ENCODE measurements at places on chromosomes 11 and 22.

- no peak overlapping the region for H3K27ac ChIP-seq
- H3K27me3 ChIP-seq = no peaks in the 10 kb centered on the region
- peaks cover 16% of the 10 kb centered on the region for H3K36me3 ChIP-seq
Observed at GRCh38 chr11:23727387-23727786, 769.5 kb upstream of the LUZP2 start.

DNA sequence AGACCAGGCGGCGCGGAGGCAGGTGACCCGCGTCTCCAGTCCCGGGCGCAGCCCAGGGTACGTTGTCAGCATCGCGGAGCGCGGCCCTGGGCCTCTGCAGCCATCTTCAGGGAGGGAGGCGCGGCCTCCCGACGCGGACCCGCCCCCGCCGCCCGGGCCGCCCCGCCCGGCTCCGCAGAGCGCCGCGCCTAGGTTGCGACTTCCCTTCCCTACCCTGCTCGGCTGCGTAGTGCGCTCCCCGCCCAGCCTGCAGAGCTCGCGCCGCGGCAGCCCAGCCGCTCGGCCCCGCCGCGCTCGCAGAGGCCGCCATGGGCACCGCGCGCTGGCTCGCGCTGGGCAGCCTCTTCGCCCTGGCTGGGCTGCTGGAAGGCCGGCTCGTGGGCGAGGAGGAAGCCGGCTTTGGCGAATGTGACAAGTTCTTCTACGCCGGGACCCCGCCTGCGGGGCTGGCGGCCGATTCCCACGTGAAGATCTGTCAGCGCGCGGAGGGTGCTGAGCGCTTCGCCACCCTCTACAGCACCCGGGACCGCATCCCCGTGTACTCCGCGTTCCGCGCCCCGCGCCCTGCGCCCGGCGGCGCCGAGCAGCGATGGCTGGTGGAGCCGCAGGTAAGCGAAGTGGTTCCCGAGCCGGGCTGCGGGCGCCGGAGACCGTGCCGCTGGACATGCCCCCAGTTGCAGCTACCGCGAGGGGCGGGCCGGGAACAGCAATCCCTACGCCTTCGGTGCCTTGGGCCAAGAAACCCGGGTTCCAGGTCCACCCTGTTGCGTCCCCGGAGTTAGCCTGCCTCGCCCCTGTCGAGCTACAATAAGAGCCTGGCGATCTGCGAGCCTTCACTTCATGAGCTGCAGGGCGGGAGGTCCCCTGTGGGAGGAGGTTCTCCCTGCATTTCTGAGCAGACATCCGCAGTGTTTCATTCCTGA lies at the start of gene ENDOD1:
ENDOD1 (plus strand) TSS at position 227 of the 923 bp plus-strand sequence; CDS start at position 309, 82 bp downstream.
- peak; percentile 85 for DNase-seq
- H3K36me3 ChIP-seq = no peaks in the 10 kb centered on the region
- peaks cover 25% of the 10 kb centered on the region for H3K4me1 ChIP-seq
- H3K4me3 ChIP-seq = peak within 1 kb of the TSS; percentile 92
- no peaks in the 10 kb centered on the region for H3K27me3 ChIP-seq

GRCh38 chr22:20113551-20114310 lies 2.2 kb upstream of the RANBP1 start:
- peaks cover 87% of the 10 kb centered on the region for H3K36me3 ChIP-seq
- no peak overlapping the region for H3K4me3 ChIP-seq
- peaks cover 52% of the 10 kb centered on the region for H3K4me1 ChIP-seq
- no peaks in the 10 kb centered on the region for H3K27me3 ChIP-seq
- H3K27ac ChIP-seq = no peak overlapping the region

DNA sequence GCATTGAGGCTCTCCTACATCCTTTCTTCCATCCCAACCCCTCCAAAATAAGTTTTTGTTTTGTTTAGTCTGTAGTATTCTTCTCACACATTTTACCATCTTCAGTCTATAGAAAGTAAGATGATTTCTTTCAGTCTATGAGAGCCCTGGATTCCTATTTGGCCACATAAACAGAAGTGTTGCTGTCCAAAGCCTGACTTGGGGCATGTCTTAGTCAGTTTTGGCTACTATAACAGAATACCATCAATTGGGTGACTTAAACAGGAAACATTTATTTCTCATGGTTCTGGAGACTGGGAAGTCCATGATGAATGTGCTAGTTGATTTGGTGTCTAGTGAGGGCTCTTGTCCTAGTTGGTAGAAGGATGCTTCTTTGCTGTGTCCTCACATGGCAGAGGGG lies 146.8 kb upstream of the DDI1 start:
- no peak for DNase-seq
- H3K36me3 ChIP-seq = no peaks in the 10 kb centered on the region
- no peaks in the 10 kb centered on the region for H3K27me3 ChIP-seq
- no peaks in the 10 kb centered on the region for H3K4me1 ChIP-seq
- no peak overlapping the region for H3K4me3 ChIP-seq
- no peak overlapping the region for H3K27ac ChIP-seq

DNA sequence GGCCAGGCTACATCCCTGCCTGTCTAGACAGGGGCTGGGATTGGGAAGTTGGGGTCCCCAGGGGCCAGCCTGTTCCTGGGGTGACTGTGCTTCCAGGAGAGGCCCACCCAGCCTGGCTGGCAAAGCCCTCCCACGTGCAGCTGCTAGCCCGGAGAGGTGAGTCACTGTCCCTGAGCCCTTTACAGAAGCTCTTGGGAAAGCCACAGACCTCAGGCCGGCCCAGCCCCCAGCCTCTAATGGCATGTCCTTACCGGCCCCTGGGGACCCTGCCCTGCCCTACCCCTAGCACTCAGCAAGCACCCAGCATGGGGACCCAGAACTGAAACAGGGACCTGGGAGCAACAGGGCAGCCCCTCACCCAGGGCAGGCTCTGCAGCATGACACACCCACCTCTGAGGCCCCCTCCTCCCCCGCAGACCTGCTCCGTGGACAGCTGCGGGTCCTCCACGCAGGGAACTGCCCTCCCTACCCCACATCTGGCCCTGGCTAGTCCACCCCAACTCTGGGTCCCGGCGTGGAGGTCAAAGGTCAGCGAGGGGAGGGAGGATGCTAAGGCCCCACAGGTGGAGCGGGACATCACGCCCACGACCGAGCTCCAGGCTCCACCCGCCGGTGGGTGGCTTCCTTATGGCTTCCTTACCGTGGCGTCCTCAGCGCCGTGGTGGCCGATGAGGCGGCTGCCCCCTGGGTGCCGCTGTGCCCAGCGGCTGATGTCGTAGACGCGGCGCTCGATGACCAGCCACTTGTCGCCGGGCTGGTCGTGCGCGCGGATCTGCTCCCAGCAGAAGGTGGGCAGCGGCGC lies 615 bp downstream of the FADS3 start:
- H3K4me1 ChIP-seq = peaks cover 22% of the 10 kb centered on the region
- peak; percentile 41 for DNase-seq
- peak overlapping the region; percentile 59 for H3K4me3 ChIP-seq

DNA sequence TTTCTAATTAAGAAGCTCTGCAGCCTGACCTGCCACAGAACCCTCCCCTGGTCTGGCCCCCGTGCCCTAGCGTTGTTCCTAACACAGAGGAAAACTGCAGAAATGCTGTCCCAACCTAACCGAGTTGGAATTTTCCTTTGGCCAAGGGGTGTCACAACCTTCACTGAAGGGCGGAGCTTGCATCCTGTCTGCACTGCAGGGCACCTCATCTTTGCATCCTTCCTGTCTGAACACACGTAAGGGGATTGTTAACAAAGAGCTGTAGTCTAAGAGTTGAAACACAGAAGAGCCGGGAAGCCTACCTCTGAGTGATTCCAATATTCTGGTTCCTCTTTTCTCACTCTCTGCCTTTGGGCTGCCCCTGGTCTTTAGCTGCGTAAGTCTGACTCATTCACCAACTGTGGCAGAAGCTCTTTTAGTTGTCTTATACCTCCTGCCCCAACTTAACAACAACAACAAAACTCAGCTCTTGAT lies 1.6 kb downstream of the DIXDC1 start:
- no peaks in the 10 kb centered on the region for H3K27me3 ChIP-seq
- no peaks in the 10 kb centered on the region for H3K36me3 ChIP-seq
- H3K4me1 ChIP-seq = peaks cover 28% of the 10 kb centered on the region
- DNase-seq = no peak
- H3K4me3 ChIP-seq = no peak overlapping the region

- no peaks in the 10 kb centered on the region for H3K36me3 ChIP-seq
- H3K4me3 ChIP-seq = no peak overlapping the region
- DNase-seq = no peak
- H3K27me3 ChIP-seq = peaks cover 5% of the 10 kb centered on the region
Observed at GRCh38 chr11:133577403-133577802, 45.1 kb upstream of the OPCML start.

GRCh38 chr11:120375076-120375475 lies 38.9 kb downstream of the ARHGEF12 start:
- DNase-seq = no peak
- H3K4me1 ChIP-seq = no peaks in the 10 kb centered on the region
- H3K27ac ChIP-seq = no peak overlapping the region
- no peak overlapping the region for H3K4me3 ChIP-seq
- peaks cover 19% of the 10 kb centered on the region for H3K27me3 ChIP-seq
- H3K36me3 ChIP-seq = no peaks in the 10 kb centered on the region

DNA sequence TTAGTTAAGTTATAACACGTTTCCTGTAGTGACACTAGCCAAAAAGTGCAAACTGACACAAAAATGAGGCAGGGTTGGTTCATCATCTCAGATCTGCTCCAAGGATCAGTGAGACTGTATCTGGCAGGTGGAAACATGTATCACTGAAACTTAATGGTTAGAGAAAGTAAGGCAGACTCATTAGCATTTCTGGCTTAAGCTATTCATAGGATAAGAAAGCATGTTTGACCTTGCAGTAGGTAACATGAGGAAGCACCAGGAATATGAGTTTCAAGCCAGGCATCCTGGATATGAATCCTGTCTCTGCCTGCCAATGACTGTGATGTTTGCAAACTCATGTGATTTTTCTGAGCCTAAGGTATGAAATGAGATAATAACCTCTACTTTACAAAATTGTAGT lies 732.1 kb downstream of the NELL1 start:
- H3K4me3 ChIP-seq = no peak overlapping the region
- DNase-seq = no peak
- H3K4me1 ChIP-seq = no peaks in the 10 kb centered on the region

DNA sequence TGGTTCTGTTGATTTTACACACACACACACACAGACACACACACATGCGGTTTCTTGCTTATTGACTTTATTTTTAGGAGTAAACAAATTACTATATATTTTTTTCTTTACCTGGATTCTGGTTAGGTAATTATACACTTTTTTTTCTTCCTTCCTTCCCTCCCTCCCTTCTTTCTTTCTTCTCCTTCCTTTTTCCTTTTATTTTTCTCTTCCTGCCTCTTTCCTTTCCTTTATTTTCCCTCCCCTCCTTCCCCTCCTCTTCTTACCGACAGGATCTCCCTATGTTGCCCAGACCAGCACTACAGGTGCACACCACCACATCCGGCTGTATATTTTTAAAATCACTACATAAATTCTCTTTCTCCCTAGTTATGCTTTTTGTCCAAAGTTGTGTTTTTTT lies 3.1 kb upstream of the SPDYC start:
- no peak overlapping the region for H3K4me3 ChIP-seq
- no peaks in the 10 kb centered on the region for H3K4me1 ChIP-seq
- no peaks in the 10 kb centered on the region for H3K27me3 ChIP-seq
- H3K36me3 ChIP-seq = no peaks in the 10 kb centered on the region
- no peak for DNase-seq
- H3K27ac ChIP-seq = no peak overlapping the region

GRCh38 chr11:94211261-94211830 lies 82.7 kb downstream of the PANX1 start:
- H3K4me1 ChIP-seq = no peaks in the 10 kb centered on the region
- H3K4me3 ChIP-seq = no peak overlapping the region
- DNase-seq = no peak
- no peaks in the 10 kb centered on the region for H3K27me3 ChIP-seq
- no peak overlapping the region for H3K27ac ChIP-seq

DNA sequence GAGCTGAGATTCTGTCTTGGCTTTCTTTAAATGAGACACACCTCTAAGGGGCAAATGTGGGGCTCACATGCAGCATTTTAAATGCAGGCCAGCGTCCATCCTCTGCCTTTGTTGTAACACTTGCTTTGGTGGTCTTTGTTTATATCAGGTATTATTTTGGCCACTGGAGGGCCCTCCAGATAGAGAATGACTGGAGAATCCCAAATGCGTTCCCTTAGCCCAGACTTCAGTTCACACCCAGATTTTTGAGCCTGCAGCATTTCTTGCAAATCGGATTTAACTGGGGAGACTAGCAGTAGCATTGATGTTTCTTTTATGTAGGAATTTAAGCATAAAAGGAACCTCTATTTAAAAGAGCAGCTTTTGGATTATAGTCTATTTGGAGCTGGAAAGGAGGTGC lies 200.2 kb upstream of the SORL1-AS1 start:
- H3K4me3 ChIP-seq = no peak overlapping the region
- H3K4me1 ChIP-seq = peaks cover 32% of the 10 kb centered on the region
- no peak overlapping the region for H3K27ac ChIP-seq
- DNase-seq = no peak

DNA sequence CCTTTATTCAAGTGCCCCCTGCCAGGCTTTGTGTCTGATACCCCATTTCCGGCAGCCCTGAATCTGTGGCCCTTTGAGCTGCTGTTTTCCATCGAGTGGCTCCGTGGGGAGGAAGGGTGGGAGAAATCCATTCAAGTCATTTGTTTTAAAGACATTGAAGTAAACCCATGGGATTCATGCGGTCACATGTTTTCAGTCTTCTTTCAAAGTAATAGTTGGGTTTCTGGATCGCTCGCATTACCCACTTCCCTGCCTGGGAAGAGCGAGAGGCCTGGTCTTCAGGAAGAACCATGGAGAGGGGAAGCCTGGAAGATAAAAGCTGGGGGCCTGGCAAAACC lies 14.4 kb downstream of the DAGLA start:
- no peaks in the 10 kb centered on the region for H3K36me3 ChIP-seq
- no peaks in the 10 kb centered on the region for H3K27me3 ChIP-seq
- H3K4me3 ChIP-seq = no peak overlapping the region
- H3K4me1 ChIP-seq = peaks cover 16% of the 10 kb centered on the region
- no peak overlapping the region for H3K27ac ChIP-seq

- H3K36me3 ChIP-seq = no peaks in the 10 kb centered on the region
- no peak overlapping the region for H3K4me3 ChIP-seq
- DNase-seq = no peak
- no peak overlapping the region for H3K27ac ChIP-seq
Observed at GRCh38 chr11:130995266-130995665, 79.0 kb upstream of the SNX19 start.

DNA sequence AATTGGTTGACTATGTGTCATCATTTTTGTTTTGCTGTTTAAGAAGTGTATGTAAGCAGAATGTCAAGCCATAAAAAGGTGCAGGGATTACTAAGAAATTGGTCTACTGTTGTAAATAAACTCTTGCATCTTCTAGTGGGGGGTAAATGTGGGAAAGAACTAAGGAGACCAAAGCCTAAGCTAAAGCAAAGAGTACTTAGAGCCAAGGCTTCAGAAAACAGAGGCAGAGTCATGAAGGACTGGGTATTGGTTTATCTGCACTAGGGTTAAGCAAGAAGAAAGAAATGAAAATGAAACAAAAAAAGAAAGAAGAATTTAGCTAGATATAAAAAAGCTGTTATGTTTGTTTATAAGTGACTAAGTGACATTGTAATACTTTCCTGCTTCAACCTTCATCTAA lies 628.1 kb downstream of the METTL15 start:
- no peaks in the 10 kb centered on the region for H3K4me1 ChIP-seq
- no peak for DNase-seq
- H3K36me3 ChIP-seq = no peaks in the 10 kb centered on the region
- no peaks in the 10 kb centered on the region for H3K27me3 ChIP-seq

All from DND-41 (cell line).